Progenitor cell of endocrine pancreas (in vitro differentiated cells): ENCODE measurements at places on chromosomes 11 and 22.

GRCh38 chr11:15557457-15558230 lies 442.9 kb downstream of the INSC start:
- no peak for DNase-seq

GRCh38 chr11:3223932-3224381 lies 5.3 kb upstream of the MRGPRG start:
- DNase-seq = no peak

DNA sequence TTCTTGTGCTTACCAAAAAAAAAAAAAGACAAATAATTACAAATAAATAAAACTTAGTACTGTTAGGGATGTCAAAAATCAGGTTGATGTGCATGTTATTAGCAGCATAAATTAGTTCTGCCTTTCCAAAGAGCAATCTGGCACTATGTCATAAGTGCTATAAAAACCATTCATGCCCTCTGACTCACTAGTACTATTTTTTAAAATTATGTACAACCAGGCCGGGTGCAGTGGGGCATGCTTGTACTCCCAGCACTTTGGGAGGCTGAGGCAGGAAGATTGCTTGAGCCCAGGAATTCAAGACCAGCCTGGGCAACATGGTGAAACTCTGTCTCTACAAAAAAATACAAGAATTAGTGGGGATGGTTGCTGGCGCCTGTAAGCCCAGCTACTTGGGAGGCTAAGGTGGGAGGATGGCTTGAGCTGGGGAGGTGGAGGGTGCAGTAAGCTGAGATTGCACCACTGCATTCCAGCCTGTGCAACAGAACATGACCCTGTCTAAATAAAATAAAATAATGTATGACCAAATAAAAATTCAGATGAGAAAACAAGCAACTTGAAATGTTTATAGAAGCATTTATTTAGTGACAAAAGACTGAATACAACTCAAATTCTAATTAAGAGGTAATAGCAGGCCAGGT lies 25.3 kb downstream of the UEVLD start:
- DNase-seq = no peak

GRCh38 chr11:131909426-131910177 lies 539.2 kb downstream of the NTM start:
- DNase-seq = no peak
